Cortex of kidney (tissue), 1 donor: ENCODE measurements at places on chromosomes 2 and 18.

- DNase-seq = no peak
These were observed 859.2 kb downstream of the CNTNAP5 start for GRCh38 chr2:124884315-124884714.

- no peak for DNase-seq
These were observed 182.7 kb downstream of the RPIA start for GRCh38 chr2:88874063-88874657.

GRCh38 chr2:55239656-55240222 lies 7.3 kb downstream of the RPS27A start:
- no peak for DNase-seq

- no peak for DNase-seq
These were observed 39.8 kb downstream of the NUP35 start for GRCh38 chr2:183163821-183164649.

DNA sequence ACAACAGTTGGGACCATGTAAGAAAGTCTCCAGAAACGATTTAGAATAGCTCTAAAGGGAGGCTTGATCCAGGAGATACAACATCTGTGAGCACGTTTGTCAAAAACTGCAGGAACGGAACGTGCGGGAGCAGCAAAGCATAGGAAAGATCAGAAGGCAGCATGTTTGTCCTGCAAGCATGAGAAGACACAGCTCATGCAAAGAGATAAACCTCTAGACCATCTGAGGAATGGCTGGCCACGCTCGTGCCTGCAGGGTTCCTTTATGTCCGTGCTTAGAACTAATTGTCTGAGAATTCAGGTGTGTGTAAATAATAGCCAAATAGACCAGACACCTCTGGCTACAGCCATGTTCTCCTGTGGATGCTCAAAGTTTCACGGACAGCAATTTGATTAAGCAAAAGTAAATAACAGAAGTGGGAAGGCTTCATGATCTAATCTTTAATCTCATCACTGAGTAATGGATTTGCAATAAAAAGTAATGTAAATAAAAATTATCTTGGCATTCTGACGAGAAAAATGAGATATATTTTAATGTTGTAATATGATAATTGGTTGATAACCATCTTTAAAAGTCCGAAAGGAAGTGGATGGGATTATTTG lies 534.8 kb upstream of the CDH7 start:
- DNase-seq = no peak

- no peak for DNase-seq
These were observed 15.8 kb downstream of the ATG4B start for GRCh38 chr2:241653210-241653750.

GRCh38 chr2:74383254-74383653 lies 3.1 kb upstream of the DCTN1 start:
- DNase-seq = no peak

DNA sequence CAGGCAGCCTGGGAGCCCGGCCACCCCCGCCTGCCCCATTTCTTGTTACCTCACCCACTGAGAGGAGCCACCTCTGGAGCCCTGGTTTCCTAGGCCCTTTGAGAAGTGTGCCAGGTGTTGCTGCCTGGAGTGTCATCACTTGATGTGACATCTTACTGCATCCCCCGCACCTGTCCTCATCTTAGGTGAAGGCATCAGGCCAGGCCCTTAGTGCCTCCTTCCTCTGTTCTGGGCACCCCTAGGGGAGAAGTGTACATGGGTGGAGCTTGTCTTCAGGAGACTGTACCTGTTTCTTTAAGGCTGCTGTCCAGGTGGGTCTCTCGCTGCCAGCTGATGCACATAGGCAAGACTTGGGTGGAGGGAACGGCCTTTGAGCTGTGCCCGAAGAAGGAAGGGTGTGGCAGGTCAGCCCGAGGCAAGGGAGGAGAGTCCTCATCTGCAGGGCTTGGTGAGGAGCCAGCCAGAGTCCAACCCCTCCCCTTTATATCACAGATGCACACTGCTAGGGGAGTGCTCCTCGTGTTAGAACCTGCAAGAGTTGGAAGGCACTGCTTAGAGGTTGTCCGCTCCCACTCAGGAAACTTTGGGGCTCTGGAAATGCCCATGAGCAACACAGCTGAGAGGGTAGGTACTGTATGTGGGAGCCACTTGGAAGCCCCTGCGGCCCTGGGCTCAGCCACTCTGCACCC lies 45.9 kb downstream of the NCK2 start:
- no peak for DNase-seq

DNA sequence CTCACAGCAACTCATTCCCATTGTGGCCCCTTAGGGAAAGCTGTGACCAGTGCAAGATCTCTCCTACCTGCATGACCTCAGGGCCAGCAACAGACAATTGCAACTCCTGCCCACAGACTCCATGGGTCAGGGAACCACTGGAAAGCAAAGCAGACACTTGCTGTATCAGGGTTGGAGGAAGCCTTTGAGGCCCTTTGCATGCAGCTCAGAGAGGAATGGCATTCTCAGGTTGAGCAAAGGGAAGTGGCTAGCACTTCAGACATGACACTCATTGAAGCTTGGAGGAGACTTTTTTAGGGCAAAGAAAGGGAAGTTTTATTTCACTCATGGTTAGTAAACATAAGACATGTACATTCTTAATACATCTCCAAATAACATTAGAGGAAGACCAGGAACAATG lies 22.1 kb downstream of the IL1F10 start:
- no peak for DNase-seq

- no peak for DNase-seq
These were observed 26.5 kb downstream of the CRYGD start for GRCh38 chr2:208097801-208098200.

- no peak for DNase-seq
These were observed 207.0 kb downstream of the ZNF407 start for GRCh38 chr18:74804677-74805076.

- DNase-seq = no peak
These were observed 58.0 kb upstream of the EML6 start for GRCh38 chr2:54665436-54665856.

DNA sequence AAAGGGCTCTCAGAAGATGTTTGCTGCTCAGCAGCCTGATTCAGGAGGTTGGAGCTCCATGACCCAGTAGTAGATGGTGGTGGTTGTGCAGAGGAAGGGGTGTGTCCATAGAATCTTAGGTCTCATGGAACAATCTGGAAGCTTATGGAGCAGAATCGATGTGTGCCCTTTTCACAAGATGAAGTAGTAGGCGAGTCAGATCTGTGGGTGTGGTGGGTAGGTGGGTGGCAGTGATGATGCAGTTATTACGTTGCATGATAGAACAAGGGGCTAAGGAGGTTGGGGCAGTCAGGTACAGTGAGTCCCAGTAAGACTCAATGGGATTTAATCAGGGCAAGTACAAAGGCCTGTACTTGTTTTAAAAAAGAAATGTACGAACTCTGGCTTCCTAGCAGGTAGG lies 9.1 kb downstream of the TET3 start:
- no peak for DNase-seq

- no peak for DNase-seq
These were observed 1671.8 kb upstream of the DDX18 start for GRCh38 chr2:116142644-116143227.
